Hematopoietic multipotent progenitor cell treated with erythropoietin and hydrocortisone succinate and interleukin-3 and kit ligand, for 4 days (in vitro differentiated cells): ENCODE measurements at places on chromosomes 6 and 20.

- DNase-seq = no peak
Observed at GRCh38 chr6:45613656-45614055, 235.9 kb upstream of the SUPT3H start.

DNA sequence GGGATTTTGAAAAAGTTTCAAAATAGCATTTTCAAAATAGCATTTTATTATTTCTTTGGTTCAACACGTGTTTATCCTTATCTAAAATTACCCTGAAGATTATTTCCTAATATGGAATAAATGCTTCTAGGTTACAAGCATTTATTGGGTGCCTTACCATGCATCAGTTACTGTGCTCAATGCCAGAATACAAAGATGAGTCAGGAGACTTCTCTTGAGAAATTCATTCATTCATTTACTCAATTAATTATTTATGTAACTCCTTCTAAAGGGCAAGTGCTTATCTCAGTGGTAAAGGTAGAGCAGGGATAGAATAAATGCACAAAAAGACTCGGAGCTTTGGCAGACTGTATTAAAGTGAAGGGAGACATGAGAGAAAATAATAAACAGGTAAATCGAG lies 150.1 kb upstream of the PDE7B start:
- no peak for DNase-seq

- DNase-seq = peak; percentile 45
Observed at GRCh38 chr6:19812512-19813119, 24.6 kb upstream of the ID4 start.

DNA sequence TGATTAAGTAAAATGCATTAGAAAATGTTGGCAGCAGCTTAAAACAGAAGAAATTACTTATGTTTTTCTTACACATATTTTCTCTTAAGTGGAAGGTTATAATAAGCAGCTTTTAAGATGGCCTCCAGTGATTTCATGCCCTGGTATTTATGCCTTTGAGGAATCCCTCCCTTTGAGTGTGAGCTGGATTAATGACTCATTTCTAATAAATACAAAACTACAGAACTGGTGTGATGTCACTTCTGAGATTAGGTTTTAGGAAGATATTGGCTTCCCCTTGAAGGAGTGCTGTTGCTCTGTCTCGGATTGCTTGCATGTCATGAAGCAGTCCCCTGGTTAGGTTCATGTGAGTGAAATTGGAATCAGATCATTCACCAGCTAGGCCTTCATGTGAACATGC lies 143.2 kb upstream of the EPHA7 start:
- no peak for DNase-seq

GRCh38 chr20:36126836-36127527 lies 27.6 kb upstream of the EPB41L1 start:
- no peak for DNase-seq

GRCh38 chr6:16243055-16243454 lies 4.7 kb downstream of the GMPR start:
- DNase-seq = no peak

DNA sequence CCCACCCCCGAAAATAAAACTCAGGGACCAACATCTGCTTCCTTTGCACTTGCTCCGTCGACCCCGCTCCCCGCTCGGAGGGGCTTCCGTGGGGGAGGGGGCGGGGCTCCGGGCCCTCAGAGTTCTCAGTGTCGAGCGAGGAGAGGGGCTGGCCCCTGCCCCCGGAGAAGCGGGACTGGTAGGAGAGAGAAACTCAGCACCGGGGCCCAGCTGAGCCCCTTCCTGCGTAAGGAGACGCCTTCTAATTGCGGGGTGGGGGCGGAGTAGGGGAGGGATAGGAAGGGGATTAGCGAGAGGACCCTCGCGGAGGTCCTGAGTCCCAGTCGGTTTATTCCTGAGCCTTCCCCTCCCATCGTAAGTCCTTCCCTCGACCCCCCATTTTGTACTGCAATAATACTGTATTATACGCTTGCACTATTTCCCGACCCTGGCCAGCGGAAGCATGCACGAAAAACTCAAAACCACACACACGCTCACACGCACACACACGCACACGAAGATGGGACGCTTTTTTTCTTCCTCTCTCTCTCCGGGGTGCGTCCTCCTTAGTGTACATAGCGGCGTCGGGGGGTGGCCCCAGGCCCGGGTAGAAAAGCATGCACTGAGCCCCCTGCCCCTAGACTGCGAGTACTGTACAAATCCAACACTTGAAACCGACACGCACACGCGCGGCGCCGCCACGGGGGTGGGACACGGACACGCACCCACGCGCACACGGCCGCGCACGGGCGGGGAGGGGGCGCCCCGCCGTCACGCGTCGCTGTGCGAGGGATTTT lies 22.1 kb upstream of the SLC22A7 start:
- peak; percentile 45 for DNase-seq

- no peak for DNase-seq
Observed at GRCh38 chr6:14277405-14277930, 159.9 kb downstream of the CD83 start.

DNA sequence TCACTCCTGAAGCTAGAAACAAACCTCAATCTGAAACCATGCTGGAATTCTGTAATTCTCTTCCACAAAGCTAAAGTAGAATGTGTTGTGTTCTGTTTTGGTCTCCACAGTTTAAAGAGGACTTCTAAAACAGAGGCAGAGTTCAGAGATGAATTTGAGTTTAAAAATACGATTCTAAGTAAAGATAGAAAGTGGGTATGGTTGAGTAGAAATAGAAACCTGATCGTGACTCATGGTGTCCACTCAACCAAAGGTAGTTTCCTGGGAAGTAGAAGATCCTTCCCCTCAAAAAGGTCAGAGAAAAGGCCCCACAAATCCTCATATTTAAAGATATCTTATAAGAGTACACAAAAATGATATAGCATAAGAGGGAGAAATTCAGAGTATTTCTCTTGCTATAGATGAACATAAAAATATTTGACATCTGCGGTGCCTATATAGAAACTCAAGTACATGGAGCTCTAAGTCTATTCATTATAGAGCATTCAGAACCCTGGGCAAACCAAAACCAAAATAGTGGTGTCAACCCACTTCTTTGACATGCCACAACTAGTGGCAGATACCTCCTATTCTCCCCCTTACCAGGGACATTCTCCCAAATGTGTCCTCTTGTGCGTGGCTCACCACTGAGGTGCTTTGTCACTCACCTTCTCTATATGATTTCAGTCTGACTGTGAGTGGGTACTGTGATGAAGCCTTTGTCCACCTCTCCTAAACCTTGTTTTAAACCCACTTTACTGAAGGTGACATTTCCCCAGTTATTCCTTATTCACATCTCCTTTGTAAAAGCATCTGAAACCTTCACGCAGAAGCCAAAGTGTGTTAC lies 84.5 kb downstream of the PLCB1 start:
- DNase-seq = no peak
